ENCODE measurements at places on chromosomes 7 and 10.

GRCh38 chr10:72162978-72163377 is 52.8 kb upstream of the ANAPC16 start:
- no peak for DNase-seq

DNA sequence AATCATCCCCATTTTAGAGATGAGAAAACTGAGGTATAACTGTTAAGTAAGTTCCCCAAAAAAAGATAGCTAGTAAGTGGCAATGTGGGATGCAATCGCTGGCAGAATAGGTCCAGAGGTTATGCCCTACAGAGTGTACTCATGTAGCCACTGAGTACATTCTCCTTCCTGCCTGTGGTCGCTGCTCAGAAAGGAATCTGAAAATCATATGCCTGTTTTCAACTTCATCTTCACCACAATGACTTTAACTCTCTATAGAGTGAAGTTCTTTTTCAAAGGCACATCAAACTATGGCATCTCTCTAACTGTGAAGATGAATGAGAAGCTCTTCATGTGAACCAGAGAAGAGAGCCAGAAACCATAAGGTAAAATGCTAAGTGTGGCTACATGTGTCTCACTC is 162.2 kb upstream of the SLC25A13 start:
- no peak for DNase-seq

DNA sequence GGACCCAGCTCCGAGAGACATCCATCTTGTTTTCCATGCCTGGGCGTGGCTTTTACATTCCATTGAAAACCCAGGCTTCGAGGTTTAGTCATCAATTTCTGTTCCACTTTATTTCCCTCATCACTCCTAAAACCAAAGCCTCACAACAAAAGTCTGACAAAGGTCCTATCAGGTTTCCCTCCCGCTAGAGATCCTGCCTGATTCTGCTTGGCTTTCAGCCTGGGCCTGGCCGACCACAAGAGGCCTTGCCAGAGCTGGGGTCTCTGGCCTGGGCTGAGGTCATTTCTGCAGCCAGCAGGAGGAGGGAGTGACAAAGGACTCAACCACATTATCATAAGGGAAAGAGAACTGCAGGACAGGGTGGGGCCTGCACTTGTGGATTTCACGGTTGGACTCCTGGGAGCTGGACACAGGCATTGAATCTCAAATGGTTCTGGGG is 167.0 kb downstream of the FANK1 start:
- DNase-seq = no peak

DNA sequence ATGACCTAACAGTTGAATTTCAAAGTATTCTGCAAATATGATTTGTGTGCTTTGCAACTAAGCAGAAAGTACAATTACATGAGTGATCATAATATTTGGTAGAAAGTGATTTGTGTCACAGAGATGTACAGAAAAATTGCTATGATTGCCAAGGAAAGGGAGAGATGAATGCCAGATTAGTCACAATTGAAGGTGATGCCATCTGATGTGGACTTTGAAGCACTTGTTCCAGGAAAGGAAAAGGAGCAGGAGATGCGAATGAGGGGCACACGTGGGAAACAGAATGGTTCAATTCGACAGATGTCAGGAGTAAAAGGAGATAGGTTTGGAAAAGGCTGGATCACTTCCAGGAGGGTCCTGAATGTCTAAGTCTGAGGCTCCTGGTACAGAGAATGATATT is 153.1 kb upstream of the LAMB4 start:
- DNase-seq = peak; percentile 32

GRCh38 chr7:127848241-127848640 is 183.0 kb downstream of the LRRC4 start:
- peak; percentile 58 for DNase-seq

GRCh38 chr7:70416347-70416985 is 715.5 kb upstream of the GALNT17 start:
- DNase-seq = peak; percentile 82

DNA sequence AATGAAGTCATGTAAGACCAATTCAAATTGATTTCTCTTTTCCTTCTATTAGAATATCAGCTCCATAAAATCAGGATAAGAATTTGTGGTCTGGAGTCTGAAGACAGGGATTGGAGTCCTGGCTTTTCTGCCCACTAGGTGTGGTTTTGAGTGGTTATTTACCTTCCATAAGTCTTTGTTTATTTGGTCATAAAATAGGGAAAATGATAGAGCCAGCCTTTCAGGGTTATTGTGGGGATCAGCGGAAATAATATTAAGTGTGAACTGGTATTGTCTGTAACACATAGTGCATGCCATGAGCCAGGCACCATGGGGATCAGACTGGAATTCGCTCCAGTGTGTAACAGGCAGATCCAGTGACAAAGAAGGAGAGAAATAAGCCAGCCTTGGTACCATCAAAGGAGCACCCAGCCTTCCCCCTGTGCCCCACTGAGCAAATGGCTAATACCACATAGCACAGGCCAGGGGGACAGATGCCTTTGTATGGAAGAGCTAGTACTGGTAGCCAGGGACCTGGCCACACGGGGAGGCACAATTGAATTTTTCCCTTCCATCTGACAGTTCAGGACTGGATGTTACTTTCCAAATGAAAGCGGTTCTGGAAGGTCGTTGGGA is 509.7 kb upstream of the PODXL start:
- no peak for DNase-seq

GRCh38 chr7:22572937-22573336 is 72.9 kb upstream of the STEAP1B start:
- no peak for DNase-seq

DNA sequence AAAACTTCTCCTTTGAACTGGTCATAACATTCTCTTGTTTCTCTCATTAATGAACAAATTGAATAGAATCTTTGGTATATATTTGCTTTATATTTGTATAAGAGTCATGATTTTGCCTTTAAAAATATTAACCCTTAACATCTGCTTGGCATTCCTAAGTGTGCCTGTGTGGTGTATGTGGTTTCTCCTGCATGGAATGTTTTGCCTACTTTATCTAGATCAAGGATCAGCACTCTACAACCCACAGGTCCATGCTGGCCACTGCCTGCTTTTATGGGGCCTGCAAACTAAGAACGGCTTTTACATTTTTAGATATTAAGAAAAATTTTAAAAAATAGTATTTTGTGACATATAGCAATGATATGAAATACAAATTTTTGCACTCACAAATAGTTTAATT is 4.3 kb upstream of the LAMB4 start:
- no peak for DNase-seq

- DNase-seq = no peak
These were observed 104.2 kb downstream of the EMX2 start for GRCh38 chr10:117646718-117647117.

GRCh38 chr10:83108565-83109333 is 1030.6 kb upstream of the GHITM start:
- DNase-seq = peak; percentile 49

- no peak for DNase-seq
These were observed 130.0 kb downstream of the ICA1 start for GRCh38 chr7:8131694-8132605.

DNA sequence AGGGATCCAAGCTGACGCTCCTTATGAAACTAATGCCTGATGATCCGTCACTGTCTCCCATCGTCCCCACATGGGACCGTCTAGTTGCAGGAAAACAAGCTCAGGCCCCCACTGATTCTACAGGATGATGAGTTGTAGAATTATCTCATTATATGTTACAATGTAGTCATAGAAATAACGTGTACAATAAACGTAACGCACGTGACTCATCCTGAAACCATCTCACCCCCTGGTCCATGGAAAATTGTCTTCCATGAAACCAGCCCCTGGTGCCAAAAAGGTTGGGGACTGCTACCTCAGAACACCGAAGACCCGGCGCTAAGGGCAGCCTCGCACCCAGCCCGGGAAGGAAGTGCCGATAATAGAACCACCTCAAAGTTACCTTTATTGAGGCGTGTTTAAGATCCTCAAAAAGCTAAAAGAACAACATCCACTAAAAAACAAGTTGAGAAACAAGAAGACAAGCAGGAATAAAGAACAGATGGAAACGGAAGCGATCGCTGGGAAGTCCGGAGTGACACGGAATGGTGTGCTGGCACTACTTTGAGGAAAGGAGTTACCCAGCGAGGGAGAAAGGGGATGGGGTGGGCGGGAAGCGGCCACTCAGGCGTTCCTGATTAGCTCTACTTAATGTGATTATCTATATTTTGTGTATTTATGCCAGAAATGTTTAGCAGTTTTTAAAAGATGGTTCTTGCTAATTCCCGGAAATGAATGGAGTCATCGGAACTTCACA is 50.1 kb upstream of the PRKAR1B start:
- DNase-seq = no peak

- no peak for DNase-seq
These were observed 31.0 kb upstream of the FZD1 start for GRCh38 chr7:91233212-91233611.

DNA sequence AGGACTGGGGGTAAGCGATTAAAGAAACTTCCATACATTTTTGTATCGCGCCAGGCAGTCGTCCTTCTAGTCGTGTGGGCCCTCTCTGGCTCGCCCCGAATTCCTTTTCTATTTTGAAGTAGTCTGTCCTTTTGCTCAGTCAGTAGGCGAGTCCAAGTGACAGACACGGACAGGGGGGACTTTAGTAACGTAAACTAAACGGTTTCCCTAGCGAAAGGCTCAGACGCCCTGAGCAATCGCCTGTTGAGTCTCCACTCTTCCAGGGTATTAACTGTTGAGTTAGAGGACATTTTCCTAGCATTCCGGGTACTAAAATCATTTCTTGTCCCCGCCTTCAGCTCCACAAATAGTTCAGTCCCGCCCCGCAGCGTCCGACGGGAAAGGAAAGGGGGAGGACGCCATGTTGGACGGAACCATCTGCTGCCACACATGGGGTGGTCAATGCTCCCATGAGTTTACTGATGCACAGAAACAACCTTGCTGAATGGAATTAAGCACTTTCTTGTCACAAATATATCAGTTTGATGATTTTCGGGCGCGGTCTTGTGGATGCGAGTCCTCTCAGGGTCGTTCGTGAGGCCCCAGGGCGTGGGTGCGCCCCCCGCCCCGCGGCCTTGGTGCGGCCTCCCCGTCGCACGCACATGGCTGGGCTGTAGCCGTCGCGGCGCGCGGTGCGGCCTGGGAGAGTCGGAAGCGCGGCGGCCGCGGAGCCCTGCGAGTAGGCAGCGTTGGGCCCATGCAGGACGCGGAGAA is at the start of gene EIF3B:
EIF3B (plus strand) TSS at position 642 of the 753 bp plus-strand sequence; CDS start at position 737, 95 bp downstream.
- peak; percentile 97 for DNase-seq

GRCh38 chr7:18684916-18685315 is 189.4 kb downstream of the HDAC9 start:
- no peak for DNase-seq

DNA sequence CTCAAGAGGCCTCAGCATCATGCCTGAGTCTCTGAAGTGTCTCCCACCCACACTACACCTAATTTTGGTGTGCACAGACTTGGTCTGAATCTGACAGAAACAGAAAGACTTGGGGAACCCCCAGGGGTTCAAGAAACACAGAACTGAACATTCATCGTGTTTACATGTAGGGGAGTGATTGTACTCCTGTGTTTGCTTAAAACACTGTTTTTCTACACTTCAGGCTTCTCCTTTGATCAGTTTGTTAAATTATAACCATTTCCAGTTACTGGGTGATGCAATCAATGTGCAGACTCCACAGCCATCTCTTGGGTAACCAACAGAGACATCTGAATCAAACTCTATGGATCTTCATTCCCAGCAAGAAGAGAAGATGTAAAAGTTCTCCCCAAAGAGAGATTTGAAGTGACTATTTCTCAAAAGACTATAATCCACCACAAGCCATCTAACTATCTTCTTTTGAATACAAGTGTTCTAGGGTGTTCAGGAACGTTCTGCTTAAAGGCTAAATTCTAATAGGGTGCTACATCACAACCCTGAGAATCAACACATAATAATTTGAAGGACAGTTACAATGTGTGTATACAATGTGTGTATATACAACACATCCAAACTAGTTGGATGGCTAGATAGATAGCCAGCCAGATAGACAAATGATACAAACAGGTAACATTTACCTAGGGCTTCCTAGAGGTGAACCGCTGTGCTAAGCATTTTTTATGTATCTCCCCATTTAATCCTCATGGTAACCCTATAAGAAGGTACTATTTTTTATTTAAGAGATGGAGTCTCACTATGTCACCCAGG is 34.2 kb downstream of the DNAJC12 start:
- no peak for DNase-seq

DNA sequence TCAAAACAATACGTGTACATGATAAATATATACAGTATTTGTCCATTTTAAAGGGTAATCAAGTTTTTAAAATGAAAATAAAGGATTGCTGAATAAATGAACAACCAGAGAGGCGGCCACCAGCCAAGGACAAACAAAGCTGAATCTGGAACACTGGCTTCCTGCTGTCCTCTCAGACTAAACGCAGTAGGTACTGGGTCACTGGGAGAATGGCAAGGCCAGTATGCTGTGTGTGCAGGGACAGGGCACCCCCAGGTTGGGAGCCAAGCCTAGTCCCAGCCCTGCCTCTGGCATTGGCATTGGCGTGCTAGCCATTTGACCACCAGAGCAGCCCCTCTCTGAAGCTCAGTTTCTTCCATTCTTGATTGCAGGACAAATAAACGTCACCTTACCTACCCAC is 33.8 kb downstream of the DLG5 start:
- peak; percentile 5 for DNase-seq

- DNase-seq = no peak
These were observed 118.5 kb downstream of the ZNF33B start for GRCh38 chr10:42519761-42520460.

Measured in NCI-H69 (cell line).